ENCODE measurements at places on chromosomes 3 and 15.

DNA sequence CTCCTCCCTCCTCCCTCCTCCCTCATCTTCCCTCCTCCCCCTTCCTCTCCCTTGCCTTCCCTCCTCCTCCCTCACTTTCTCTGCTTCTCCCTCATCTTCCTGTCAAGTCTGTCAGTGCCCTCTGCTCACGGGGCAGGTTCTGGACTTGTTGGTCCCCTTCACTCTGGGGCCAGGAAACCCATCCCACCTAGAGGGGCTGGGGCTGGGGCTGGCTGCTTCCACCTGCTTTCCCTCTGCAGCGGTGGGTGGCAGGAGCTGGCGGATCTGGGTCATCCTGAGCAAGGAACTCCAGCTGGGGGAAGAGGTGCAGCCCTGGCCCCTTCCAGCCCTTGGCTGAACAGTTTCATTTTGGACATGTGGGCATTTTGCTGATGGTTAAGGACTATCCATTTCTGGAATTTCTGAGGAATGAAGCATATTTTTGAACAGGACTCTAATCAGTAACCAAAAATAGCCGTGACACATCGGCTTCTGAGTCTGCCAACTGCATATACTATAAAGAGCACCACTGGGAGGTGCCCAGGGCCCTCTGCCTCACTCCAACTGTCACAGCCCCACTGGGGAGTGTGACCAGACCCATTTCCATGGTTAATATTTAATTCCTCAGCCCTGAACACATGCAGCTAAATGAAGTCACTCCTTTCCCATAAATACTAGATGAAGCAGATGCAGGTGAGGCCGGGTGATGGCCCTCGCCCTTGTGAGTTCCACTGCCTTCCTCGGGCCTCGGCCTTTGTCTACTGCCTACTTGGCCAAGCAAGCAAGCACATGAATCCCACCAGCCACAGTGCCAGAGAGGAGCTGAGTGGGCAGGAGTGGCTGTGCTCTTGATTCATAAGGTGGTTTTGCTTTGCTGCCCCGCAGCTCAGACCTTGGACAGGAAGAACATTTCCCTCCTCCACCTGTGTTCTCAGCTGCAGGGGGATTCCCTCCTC is 39.8 kb downstream of the CHDH start:
- DNase-seq: no peak

DNA sequence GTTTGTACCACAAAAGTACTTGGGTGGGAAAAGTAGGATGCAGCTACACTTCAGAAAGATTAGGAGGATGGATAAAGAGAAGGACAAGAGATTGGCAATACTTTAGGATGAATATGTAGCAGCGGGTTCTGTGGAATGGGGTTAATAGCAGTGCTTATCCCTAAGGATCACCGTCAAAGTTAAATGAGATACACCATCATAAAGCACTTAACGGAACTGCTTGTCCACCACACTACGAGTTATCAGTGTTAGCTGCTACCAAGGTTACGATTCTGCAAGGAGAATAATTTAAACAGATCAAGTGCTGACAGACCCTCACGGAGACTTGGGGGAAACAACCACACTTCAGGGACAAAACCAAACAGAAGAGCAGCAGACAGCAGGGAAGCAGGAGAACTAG is 963 bp downstream of the SHQ1 start:
- DNase-seq: no peak

GRCh38 chr3:121809249-121809648 is 25.6 kb downstream of the IQCB1 start:
- no peak for DNase-seq

- no peak for DNase-seq
Observed at GRCh38 chr3:50411229-50411628, 51.9 kb upstream of the TMEM115 start.

DNA sequence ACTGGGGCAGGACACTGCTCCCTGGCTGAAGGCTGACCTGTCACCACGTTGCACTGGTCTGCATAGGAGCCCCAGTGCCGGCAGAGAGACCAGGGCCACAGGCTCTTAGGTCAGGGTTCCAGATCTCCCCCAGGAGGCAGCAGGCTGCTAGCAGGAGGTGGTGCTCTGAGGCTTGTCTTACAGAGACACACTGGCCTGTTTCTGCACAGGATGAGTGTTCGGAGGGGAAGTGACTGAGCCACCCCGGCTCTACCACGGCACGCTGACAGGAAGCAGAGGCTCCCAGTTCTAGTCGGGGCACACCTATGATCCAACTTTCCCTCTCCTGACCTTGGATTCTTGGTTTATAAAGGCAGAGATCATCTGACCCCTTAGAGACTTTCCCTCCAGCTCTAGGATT is 8.6 kb downstream of the FBXL22 start:
- peak; percentile 39 for DNase-seq

DNA sequence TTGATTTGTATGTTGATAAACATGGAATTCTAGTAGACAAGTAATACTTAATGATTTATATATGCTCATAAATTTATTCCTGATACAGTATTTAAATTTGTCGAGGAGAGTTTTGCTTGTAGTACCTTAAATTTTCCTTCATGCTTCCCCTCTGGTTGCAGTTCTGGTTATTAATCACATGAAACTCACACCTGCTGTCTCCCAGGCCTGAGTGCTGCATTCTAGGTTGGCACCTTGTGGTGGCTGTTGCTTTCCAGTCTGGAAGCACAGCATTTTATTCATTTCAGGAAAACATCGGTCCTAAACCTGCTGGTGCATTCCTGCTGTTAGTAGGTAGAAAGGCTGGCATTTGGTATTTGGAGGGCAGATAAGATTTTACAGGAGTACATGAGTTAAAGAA is 44.9 kb downstream of the ATP1B3 start:
- DNase-seq: no peak

GRCh38 chr3:53495520-53496391 is 1.3 kb downstream of the CACNA1D start:
- no peak for DNase-seq

DNA sequence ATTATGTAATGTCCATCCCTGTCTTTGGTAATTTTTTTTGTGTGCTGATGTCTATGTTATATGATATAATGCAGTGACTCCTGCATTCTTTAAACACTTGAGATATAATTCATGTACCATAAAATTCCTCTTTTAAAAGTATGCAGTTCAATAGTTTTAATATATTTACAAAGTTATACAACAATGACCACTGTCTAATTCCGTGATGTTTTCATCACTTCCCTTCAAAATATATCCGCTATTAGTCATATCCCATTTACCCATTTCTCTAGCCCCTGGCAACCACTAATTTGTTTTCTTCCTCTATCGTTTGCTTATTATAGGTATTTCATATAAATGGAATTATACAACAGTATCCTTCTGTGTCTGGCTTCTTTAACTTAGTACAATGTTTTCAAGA is 64.9 kb upstream of the SUCLG2 start:
- DNase-seq: no peak

DNA sequence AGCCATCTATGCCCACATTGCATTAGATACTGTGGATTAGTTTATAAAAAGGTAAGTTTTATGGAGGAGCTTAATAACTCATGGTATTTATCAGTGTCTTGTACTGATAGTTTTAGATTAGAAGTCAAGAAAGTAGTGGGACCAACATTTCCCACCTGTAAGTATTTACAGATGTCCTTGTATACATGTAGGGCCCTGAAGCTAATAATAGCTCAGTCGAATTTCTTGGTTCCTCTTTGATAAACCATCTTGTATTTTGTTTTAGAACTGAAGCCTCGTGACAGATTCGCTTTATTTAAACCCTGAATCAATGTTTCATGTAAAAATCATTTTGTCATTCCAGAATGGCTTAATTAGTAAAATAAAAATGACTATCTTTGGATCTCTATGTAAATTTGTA is 73.4 kb downstream of the CRYBG3 start:
- DNase-seq: no peak

GRCh38 chr3:193400304-193400703 is 21.8 kb upstream of the ATP13A5 start:
- no peak for DNase-seq

DNA sequence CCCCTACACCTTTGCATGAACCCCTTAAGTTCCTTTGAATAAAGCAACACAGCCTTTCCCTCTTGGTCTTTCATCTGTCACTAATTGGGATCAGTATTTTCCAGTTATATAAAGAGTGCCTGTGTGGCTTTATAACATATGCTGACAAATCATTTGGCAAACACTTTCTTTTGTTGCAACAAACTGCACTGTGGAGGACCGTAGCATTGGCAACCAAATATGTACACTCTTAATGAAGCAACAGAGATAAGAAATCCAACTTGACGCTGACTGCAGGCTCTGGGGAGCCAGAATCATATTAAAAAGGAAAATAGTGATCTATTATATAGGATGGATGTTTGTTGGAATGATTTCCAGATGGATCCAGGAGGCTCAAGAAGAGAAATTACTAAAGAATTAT is 120.1 kb upstream of the PRICKLE2 start:
- DNase-seq: no peak

GRCh38 chr3:112128843-112129727 is 4.0 kb downstream of the GCSAM start:
- no peak for DNase-seq

- DNase-seq: no peak
Observed at GRCh38 chr3:62361824-62362223, 11.5 kb downstream of the FEZF2 start.

GRCh38 chr3:2714834-2715233 is 395.3 kb downstream of the IL5RA start:
- no peak for DNase-seq

- DNase-seq: no peak
Observed at GRCh38 chr3:159168788-159169187, 366.9 kb downstream of the MFSD1 start.

- no peak for DNase-seq
Observed at GRCh38 chr3:58117561-58118181, 93.1 kb downstream of the DNASE1L3 start.

DNA sequence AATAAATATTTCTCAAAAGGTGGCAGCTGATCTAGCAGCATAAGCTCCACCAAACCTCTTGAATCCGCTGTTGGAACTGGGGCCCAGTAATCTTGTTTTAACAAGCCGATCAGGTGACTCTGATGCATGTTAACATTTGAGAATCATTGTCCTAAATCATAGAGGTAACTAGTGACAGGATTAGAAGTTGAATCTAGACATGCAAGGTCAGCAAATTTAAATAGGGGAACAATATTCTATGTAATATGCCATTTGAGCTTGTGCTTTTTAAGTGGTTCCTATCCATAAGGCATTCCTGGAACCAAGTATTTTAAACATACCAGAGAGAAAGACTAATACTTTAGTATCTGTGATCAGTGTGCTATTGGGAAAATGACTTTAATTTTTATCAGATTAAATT is 412.8 kb downstream of the PYDC2 start:
- no peak for DNase-seq

- no peak for DNase-seq
Observed at GRCh38 chr3:15505479-15506165, 15.9 kb downstream of the COLQ start.

GRCh38 chr3:126465928-126466544 is 9.7 kb downstream of the ZXDC start:
- no peak for DNase-seq

- DNase-seq: no peak
Observed at GRCh38 chr3:124584245-124584551, 146.1 kb upstream of the UMPS start.

DNA sequence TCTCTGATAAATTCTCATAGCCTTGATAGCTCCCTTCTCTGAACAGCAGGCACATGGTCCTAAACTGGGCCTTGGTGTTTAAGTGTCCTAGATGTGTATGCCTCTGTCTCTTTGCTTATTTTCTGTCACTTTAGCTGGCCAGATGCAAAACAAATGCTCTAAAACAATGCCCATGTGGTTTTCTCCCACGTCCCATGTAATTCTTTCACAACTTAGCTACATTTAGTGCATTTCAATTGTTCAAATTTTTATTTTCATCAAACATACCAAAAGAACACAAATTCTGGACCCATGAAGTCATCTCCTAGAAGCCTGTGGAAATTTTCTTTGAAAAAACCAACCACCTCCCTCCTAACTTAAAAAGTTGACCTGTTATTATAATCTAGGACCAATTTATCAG is 491.3 kb upstream of the AGTR1 start:
- no peak for DNase-seq

- no peak for DNase-seq
Observed at GRCh38 chr15:81080996-81081395, 53.1 kb upstream of the CFAP161 start.

GRCh38 chr3:135905058-135905724 is 60.3 kb upstream of the PPP2R3A start:
- DNase-seq: no peak

- DNase-seq: no peak
Observed at GRCh38 chr3:155972885-155973584, 102.6 kb downstream of the GMPS start.

DNA sequence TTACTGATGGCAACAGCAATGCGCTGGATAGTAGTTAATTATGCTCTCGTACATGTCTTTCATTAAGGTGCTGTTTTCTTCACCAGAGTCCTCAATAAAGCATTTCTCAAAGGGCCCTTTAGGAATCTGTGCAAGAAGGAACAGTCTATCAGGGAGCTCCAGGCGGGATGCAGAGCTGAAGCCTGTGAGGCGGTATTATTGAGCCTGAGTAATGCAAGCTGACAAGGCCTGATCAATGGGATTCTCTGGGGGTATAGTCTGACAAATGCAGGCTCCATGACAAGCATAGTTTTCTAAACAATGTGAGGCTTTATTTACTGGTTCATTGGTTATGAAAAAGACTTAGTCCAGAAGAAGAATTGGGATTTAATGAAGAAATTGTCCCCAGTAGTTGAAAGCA is 530.9 kb upstream of the CBLB start:
- DNase-seq: no peak

DNA sequence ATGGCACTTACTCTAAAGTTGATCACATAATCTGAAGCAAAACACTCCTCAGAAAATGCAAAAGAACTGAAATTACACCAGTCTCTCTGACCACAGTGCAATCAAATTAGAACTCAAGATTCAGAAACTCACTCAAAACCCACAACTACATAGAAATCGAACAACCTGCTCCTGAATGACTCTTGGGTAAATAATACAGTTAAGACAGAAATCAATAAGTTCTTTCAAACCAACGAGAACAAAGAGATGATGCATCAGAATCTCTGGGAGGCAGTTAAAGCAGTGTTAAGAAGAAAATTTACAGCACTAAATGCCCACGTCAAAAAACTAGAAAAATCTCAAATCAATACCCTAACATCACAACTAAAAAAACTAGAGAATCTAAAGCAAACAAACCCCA is 227.2 kb downstream of the CTNNB1 start:
- no peak for DNase-seq

DNA sequence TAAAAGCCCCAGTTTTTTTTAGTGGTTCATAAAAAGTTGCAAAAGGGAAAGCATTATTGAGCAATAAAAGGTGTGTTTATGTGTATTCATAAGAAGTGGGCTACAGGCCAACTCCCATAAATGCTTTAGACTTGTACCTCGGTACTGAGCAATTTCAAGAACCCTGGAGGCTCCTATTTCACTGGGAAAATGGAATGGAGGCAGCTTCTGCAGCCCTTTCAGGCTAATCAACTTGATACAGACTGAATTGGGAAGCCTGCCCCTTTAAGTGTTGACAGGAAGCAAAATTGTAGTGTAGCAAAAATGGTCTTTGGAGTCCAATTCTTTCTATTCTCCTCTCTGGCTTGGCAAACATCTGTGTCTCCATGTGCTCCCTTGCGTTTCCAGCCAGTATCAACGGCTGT is 118.8 kb downstream of the ECT2 start:
- no peak for DNase-seq

- DNase-seq: peak; percentile 26
Observed at GRCh38 chr15:67840749-67841512, 1.1 kb upstream of the RNU6-1 start.
